ENCODE measurements at places on chromosomes 7 and 10.

DNA sequence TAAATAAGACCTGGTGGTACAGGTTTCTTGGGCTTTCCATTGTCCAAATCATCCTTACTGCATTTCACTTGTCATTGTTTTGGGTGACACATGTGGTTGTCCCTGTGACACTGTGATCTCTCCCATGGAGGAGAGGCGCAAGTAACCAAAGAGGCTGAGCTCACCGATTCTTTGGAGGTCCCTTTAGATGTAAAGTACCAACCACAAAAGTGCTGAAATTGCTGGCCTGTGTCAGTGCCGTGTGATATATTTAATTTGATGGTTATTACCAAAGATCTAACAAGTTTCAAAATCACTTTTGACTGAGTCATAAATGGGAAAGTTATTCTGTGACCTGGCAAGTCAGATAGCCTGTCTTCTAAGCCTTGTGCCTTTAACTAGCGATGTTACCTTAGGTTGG is 19.4 kb downstream of the MCM10 start:
- no peak for DNase-seq

DNA sequence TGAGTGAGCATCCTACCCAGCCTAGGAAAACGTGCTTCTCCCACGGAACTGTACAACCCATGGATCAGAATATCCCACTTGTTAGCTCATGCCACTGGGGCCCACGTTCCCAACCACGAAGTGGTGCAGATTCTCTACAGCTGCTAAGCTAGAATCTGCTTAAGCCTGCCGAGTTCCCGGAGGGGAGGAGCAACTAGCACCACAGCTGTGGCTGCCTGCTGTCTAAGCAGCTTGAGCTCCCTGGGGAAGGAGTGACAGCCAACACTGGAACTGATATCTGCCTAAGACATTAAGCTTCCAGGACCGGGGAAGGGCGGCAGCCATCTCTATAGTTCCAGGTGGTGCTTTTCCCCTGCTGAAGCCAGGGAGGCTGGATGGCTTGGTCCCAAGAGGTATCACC is 334.7 kb upstream of the CHRM2 start:
- no peak for DNase-seq

GRCh38 chr7:20964281-20964918 is 177.7 kb upstream of the SP8 start:
- DNase-seq = no peak

GRCh38 chr7:63030061-63030460 is 968.6 kb upstream of the ZNF722 start:
- no peak for DNase-seq

DNA sequence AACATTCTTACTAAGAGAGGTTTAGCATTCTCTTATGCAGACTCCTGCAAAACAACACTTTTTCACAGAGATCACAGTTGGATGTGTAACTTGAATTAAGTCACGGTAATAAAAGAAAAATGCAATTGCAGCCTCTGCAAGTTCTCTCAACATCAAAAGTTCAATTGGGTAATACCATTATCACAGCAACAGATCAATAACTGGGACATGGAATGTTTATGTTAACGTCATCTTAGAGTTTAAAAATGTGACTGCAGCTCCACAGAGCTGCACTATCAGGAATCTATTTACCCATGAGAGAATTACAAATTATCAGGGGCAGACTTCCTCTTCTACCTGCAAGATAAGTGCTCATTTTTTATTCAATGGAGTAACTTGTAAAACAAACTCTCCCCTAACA is 86.7 kb downstream of the VSTM4 start:
- DNase-seq = no peak

DNA sequence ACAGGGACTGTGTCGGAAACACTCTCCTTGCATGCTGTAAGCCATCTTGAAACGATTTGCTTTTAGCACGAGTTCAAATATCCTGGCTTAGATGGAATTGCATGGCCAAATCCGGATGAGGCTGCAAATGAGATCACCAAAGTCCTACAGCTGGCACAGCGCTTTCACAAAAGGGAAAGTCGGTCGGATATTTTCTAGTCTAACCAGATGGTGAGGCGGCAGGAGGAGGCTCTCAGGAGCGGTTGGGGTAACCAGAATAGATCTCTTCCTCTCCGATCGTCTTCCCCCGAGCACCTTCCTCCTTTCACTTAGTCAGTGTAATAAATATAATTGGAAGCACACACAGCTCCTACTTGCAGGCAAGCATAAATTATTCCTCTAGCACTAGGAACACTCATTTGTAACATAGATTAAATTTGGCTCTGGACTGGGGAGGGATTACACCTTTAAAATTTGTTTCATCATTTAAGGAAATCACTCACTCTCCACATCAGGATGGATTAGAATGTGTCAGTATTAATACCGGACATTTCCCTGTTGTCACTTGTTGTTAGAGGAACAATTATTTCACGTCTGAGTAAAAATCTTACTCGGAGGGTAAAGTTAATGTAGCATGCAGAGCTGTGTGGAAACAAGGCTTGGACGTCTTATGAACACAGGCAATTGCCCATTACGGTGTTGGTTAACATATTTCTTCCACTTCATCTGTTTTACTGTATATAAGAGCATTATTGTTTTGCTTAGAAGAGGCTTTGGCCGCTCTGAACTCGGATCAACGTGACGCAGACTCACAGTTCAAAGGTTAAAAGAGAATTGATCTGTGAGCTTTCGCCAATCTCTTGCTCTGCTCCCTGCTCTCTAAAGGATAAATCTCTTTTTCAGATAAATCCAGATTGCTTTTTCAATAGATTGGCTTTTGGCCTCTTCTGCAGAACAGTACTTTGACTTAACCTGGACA is 857.9 kb downstream of the TYW1 start:
- no peak for DNase-seq

GRCh38 chr7:1434165-1434718 is 25.0 kb downstream of the MICALL2 start:
- DNase-seq = no peak

DNA sequence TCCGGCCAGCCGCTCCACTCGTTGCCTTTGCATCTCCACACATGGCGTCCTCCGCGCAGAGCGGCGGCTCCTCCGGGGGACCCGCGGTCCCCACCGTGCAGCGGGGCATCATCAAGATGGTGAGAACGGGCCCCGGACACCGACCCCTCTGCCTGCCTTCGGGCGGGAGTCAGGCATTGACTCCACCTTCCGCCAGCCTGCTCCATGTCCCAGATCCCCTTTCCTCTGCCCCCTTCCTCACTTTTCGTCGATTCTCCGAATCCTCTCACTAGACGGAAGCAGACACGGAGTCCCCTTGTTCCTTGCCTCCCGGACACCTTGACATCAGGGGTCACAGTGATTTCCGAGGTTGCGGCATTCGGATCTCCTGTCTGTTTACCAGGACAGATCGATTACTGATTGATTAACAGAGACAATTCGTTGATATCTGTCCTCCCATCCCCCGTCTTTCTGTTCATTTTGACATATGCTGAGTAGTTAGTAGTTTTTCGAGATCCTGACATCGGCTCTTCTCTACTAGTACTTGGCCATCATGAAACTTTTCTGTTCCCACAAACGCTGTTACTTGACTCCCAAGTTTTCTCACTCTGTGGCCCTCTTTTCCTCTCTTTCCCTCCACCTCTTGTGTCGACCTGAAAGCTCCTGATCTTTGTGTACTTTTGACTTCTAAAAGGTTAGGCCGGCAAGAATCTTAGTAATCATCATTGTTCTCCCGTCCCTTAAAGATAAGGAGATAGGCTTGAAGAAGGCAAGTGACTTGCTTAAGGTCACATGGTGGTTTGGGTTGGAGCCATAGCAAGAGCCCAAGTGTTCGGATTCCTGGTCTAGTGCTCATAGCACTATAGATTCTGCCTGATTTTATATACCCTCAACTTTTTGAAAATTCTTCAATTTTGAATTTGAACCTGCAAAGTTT is 597 bp downstream of the SND1 start:
- no peak for DNase-seq

DNA sequence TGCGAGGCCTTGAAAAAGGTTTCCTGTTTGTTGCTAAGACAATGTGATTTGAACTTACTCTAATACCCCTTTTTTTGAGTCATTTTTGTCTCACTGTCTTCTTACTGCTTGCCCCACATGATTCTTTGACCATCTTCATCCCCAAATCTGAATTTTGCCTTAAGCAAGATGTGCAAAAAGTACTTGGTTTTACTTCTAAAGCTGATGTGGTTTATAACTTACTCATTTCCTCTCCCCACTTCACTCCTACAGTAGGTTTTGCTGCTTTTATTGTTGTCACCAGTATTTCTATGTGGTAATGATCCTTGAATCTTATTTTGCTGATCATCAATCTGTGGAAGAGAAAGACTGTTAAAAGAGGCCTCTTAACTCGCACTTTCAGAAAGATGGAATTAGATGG is 396.4 kb downstream of the SDK1 start:
- no peak for DNase-seq

GRCh38 chr7:66693331-66693730 is 47.2 kb upstream of the RABGEF1 start:
- no peak for DNase-seq

GRCh38 chr7:6228361-6229229 is 43.8 kb downstream of the CYTH3 start:
- no peak for DNase-seq

DNA sequence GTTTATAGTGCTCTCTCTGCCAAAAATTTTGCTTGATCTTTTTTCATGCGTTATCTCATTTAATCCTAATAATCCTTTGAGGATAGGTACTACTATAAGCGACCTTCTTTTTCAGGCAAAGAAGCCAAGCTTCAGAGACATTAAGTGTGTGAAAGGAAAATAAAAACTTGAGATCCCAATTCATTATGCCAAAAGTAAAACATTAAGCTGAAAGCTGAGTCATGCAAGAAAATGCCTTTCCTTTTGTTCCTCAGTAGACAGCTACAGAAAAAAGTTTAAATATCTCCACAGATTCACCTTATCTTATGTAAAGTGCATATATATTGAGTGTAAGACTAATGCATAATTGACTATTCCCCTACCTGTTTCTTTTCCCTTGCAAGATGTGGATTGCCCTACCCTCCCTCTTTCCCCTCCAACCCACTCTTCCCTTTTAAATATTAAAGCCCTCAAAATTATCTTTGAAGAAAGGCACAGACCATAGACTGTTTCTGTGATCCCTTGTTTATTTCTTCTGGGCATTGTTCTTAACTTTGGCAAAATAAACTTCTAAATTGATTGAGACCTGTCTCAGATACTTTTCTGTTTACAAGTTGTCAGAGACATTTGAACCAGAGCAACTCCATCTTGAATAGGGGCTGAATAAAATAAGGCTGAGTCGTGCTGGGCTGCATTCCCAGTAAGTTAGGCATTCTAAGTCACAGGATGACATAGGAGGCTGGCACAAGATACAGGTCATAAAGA is 1139.9 kb upstream of the LRRN3 start:
- DNase-seq = no peak

DNA sequence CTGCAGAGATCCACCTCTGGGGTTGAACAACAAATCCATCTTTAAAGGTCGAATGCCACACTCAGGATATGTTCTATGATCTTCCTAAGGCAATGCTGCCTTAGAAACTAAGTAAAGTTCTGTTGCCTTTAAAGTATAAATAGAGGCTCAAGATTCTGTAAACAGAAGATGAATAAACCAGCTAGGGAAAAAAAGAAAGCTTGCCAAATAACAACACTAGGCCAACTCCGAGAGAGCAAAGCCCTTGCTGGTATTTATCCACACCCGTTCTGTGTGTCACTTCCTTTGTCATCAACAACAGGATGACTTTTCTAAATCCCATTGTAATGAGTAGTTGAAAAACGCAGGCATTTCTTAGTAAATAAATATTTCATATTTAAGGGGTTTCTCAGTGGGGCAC is 330.0 kb upstream of the GLI3 start:
- no peak for DNase-seq

DNA sequence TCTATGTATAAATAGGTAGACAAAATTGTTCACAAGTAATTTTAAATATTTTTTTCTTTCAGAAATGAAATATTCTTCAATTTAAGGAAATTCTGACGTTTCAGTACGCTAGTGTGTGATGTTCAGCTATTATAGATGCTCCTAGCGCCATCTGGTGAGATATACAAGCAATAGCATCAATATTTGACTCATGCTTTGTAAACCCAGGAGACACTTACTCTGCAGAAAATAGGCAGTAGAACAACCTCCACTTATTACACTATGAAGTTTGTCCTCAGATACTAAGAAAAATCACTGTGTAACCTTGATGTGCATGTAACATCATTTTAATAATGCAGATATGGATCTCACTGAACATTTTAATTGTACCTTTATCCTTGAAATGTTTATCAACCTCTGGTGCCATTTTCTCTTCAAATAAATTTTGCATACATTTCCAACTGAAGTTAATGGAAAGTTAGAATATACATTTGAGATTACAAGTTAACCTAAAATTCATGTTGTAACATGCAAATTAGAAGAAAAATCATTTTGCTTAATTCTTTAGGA is 151.5 kb upstream of the FAM3C start:
- DNase-seq = no peak
